Fibroblast of villous mesenchyme (primary cell): ENCODE measurements at places on chromosomes 5 and 9.

DNA sequence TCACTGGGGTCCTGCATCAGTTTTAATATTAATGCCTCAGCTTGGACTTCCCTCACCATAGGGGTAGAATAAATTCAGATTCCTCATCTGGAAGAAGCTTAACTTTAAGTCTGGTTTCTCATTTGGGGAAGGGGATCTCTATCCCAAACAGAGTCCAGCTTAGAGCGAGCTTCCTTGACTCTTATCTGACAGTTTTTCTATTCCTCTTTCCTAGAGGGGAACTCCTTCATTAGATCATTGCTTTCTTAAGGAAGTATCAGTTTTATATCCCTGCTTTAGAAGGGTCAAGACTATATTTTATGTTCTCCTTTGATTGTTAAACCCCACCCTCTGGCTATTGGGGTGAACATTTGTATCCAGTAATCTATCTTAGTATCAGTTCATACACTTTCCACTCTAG is 24.2 kb upstream of the CDC42SE2 start:
- DNase-seq: no peak

GRCh38 chr9:93183663-93184431 is at the start of gene WNK2:
Gene WNK2 (plus strand): TSS chr9:93184139. CDS start chr9:93184930, 791 bp downstream.
- DNase-seq: no peak

DNA sequence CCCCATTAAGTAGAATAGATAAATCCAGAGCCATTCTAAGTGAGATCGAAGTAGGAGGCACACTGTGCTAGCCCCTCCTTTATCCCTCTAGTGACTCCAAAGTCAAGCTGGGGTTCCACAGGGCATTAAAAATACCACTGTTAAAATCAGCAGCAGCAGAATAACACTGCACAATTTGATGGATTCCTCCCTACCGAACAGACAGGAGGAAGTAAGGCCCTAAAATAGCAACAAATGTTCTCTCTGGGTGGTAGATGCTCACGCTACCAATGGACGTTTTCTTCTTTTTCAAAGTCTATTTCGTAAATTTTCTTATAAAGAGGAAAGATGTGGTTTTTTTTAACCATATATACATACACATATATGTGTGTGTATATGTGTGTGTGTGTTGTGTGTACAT is 54.4 kb downstream of the FBXW11 start:
- DNase-seq: no peak

DNA sequence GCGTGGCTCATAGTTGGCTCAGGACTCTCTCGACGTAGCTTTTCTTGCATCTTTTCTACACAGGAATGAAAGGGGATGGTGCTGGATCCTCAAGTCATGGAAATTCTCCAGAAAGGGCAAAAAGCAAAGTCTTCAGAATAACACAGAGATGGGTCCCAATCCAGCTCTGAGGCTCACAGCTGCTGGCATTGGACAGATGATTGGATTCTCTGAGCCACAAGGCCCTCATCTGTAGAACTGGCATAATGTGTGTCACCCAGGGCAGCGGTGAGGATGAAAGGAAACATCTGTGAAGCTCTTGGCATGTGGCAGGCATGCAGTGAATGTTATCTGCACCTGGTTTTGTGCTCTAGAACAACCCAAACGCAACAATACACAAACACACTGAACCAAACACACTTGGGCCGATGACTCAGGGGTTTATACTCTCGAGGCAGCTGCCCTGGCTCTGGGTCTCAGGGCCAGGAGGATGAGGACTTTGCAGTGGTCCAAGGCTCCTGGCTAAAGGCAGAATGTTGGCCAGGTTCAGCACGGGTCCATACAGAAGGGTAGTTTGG is 64.0 kb upstream of the UBTD2 start:
- DNase-seq: peak; percentile 36

DNA sequence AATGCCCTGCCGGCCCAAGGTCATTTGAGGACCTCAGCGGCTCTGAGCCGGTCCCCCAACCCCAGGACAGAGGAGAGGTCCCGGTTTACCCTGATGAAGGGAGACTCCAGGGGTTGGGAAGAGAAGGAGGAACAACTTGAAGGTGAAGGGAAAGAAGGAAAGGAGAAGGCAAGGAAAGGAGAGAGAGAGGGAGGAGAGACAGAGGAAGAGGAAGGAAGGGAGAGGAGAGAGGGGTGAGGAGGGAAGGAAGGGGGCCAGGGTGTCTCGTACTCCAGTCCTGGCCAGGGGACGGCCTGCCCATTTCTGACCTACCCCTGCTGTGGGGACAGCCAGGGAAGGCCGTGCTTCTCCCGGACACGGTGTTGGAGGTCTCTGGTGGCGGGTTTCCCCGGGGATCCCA is 1.9 kb downstream of the PRRX2 start:
- DNase-seq: no peak

DNA sequence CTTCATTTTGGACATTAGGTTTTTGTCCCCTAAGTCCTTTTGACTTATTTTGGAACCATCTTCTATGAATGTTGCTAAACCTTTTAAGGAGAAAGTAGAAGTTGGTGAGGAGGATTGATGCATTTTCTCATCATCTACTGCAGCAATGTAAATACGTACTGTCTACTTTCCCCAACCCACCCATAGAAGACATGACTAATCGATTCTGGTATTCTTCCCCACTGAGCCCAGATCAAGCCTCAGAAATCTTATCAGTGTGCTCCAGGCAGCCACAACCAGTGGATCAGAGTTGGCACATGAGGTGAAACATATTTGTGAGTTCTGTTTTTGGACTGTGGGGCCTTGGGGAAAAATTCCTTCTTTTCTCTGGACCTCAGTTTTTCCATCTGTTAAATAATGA is 57.7 kb downstream of the FGF18 start:
- no peak for DNase-seq
